ENCODE measurements at places on chromosomes 3 and 15.

GRCh38 chr3:116254541-116254940, 190.7 kb downstream of the LSAMP start:
- no peak for DNase-seq

DNA sequence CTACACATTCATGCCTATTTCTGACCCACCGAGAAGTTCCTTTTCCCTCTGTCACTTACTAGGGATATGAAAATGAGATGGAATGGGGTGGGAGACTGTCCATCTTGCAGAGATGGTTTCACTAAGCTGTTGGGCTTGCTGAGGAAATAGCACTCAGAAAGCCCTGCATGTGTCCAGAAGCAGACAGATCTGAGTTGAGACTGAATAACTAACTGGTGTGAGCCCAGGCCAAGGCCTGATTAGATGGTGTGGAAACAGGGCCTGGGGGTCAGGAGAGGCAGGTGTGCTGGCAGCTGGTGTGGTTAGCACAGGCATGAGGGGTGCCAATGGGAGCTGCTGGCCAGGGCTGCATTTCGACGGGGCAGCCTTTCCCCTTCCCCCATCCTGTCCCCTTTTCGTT, 72.1 kb downstream of the CLSTN2 start:
- no peak for DNase-seq

DNA sequence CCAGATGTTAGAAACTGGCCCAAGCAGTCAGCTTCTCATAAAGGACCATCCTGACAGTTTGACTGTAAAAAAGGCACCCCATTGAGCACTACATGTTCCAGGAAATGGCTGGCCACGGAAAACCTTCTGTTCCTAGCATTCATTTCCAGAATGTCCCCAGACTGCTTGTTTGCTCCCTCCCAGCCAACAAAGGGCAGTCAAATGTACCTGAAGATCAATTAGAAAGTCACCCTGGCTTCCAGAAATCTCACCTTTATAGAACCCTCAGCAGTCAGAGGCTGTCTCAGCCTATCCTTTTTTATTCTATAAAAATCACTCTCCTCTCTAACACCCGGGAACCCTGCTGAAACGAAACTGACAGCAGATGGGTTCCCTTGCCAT, 784 bp upstream of the SAMMSON start:
- DNase-seq, result no peak

DNA sequence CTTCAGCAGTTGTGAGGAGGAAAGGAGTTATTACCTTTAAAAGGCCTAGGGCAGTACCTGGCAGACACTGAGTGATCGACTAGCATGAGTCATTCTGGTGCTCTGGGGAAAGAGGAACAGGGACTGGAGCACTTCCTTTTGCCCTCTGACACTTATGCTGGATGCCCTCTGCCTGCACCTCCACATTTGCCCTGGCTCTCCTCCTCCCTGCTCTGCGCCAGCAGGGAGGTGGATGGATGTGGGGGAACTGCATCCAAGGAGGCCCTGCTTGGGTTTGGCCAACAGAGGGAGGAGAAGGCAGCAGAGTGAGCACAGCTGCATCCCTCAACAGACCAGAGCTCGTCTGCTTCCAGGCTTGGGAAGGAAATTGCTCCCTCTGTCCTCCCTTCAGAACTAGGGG, 75.0 kb downstream of the SEMA5B start:
- DNase-seq, result no peak

All from stimulated activated naive CD4-positive, alpha-beta T cell treated with Interleukin-2 at 50 U/mL for 16 hours (primary cell).